ENCODE measurements at places on chromosomes 5 and 9. TPM values are rescaled to one million over a fixed set of nuclear protein-coding genes. Genes with fewer than 3 reads are reported as not detected.

The FAM221B gene
- total RNA-seq: not detected

The NNT gene
- 90.1 TPM for total RNA-seq

The IL4 gene
- not detected for total RNA-seq

The SLC36A2 gene
- not detected for total RNA-seq

The LEAP2 gene
- total RNA-seq: 0.33 TPM

The SLC1A1 gene
- total RNA-seq: 4.5 TPM

DNA sequence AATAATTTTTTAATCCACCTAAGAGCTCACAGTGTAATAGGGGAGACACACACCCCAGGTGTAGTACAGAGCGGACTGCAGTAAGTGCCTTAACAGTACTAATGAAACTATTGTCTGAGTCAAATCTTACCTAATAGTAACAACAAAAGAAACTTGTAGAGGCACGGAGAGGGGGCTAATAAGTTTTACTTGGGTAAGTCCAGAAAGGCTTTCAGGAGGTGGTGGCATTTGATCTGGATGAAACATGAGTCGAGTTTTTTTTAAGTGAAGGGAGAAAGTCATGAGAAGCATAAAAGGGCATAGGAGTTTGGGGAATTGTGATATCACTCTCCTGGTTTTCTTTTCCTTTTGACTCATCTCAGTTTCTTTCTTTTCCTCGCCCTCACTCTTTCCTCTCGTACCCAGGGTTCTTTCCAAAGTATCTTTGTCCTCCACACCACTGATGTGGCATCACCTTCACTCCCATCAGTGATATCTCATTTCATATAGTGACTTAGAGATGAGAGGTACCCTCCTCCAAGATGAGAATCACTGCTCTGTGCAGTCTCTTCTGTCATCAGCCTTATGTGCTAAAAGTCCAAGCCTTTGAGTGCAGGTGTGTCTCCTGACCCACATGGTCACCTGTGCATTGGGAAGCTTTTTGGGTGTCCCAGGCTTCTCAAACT lies 2.0 kb downstream of the CTNNA1 start:
- no peak for DNase-seq

GRCh38 chr5:37825334-37825915 lies 14.4 kb downstream of the GDNF start:
- DNase-seq: no peak

DNA sequence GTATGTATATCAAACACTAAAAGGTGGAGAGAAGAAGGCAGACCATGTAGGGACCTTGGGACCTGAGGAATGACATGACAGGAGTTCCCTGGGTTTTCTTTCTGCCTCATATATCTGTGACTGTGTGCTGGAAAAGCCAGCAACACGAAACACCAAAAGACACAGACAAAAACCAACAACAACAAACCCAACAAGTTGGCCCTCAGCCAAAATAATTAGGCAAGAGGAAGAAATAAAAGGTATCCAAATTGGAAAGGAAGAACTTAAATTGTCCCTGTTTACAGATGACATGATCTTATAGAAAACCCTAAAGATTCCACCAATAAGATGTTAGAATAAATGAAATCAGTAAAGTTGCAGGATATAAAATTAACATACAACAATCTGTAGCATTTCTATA lies 21.7 kb downstream of the ABO start:
- DNase-seq: no peak

- no peak for DNase-seq
Observed at GRCh38 chr5:180305481-180305880, 13.6 kb upstream of the MAPK9 start.

DNA sequence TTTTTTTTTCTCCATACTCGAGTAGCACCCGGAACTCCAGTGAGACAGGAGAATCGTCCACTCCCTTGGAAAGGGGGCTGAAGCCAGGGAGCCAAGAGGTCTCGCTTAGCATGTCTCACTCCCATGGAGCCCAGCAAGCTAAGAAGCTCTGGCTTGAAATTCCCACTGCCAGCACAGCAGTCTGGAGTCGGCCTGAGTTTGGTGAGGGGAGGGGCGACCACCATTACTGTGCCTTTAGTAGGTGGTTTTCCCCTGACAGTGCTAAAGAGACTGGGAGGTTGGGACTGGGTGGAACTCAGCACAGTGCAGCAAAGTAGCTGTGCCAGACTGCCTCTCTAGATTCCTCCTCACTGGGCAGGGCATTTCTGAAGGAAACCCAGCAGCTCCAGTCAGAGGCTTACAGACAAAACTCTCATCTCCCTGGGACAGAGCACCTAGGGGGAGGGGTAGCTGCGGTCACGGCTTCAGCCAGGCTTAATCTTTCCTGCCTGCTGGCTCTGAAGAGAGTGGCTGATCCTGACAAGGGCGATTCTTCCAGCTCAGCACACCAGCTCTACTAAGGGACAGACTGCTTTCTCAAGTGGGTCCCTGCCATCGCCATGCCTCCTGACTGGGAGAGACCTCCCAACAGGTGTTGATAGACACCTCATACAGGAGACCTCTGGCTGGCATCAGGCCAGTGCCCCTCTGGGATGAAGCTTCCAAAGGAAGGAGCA lies 414.5 kb upstream of the ZNF608 start:
- DNase-seq: peak; percentile 43

DNA sequence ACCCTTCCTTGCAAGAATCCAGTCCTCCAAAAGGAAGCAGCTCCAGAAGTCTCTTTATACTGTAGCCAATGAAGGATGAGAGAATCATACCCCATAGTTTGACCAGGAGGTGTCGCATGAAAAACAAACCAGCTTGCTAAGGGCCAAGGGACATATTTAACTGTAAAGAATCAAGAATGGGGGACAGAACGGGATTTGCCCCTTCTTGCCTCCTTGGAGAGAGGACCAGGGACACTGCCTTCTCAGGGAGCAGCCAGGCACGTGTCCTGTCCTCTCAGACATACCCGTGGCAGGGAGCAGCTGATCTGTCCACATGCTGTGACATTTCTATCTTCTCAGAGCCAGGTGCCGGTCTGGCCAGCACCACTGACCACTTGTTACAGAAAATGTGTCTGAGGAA lies 11.7 kb downstream of the PRUNE2 start:
- DNase-seq: no peak

DNA sequence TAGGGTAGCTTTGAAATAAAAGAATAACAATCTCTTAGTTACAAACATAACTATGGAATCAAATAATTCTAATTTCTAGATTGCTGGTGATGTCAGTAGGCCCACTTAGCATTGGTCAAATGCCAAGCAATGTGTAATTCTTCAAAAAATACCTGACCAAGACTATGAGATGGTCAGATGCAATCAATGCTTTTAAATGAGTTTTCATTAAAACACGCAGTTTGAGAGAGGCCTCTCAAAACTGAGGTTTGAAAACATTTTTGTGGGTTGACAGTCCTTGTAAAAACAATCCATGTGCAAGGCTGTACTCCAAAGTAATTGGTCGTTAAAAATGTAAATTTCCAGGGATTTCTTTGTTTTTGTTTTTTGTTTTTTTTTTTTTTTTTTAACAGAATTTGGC lies 1.2 kb upstream of the RLN2 start:
- no peak for DNase-seq

- DNase-seq: no peak
Observed at GRCh38 chr5:169074839-169075238, 226.1 kb downstream of the SLIT3 start.

DNA sequence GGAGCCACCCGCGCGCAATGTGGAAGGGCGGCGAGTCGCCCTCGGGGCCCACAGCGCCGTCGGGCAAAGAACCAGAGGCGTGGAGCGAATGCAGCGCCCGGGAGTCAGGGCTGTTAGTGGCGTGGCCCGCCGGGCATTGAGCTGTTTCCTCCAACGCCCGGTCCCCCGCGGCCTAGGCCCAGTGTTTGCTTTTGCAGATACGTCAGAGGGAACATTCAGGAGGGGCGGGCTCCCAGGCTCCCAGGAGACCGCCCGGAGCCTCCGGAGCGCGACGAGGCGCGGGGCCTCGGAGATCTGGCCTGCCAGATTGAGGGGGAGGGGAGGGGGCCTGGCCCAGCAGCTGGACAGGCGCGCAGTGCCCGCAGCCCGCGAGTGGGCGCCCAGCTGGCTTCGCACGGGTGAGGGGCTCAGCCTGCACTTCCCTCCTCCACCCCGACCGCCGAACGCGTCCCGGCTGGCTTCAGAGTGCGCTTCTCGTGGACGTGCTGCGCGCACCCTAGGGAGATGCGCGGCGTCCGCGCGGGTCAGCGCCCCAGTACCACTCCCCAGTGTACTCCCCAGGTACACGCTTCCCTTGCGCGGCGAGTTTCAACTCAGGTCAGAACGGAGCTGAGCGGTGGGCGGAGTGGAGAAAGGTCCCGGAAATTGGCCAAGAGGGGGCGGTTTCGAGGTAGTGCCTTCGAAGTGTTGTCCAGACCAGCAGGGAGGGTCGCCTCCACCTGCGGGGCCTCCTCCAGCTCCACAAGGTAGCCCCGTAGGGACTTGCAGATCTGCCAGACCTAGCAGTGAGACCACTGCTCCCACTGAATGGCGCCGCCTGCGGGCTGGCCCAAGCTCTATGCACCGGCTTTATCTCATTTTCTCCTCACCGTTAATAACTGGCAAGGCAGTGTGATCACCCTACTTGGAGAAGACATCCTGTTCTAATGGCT lies 130.4 kb downstream of the TMEM174 start:
- peak; percentile 36 for DNase-seq

- no peak for DNase-seq
Observed at GRCh38 chr5:75509546-75509945, 1.9 kb downstream of the CERT1 start.

DNA sequence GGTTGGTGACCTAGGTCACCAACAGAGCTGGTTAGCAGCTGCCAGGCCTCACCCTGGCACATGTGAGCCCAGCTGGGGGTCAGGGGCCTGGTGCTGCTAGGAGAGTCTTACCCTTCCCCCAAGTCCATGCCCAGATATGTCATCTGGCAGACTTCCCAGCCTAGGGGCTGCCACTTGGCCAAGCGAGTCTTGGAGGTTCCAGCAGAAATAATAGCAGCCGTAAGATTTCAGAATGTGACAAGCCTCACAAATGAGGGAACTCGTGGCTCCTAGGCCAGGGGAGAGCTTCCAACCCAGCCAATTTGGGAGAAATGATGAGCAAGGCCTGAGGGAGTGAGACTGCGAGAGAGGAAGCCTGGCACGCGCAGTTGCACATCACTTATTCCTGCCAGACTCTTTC lies 11.1 kb downstream of the URM1 start:
- no peak for DNase-seq

DNA sequence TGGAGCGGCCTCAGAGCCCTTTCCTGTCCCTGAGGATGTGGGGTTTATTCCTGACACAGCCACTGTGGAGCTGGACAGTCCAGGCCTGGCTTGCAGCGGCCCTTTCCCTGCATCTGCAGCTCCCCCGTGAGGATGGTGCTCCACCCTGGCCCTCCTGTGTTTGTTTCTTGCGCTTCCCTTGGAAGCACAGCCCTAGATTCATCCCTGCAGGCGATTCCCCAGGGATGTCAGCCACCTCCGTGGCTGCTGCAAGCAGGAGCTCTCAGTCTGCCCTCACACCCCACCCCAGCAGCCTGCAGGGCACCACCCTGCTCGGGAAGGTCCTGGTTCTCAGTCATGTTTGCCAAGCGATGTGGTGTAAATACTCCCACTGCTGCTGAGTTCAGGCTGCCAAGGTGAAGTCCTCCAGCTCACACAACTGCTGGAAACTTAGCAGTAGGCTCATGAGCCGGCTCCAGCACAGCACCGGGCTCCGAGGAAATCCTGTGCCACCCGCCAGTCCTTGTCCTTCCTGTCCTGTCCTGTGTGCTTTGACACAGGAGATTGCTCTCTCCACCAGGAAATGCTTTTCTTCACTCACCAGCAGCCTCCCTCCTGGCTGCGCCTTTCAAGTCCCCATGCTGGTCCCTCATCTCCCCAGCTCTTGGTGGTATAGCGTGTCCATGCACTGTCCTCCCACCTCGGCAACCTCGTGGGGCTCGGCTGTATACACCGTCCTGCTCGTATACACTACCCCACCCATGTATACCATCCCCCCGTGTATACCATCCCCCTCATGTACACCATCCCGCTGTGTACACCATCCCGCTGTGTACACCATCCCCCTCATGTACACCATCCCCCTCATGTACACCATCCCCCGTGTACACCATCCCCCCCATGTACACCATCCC lies 16.2 kb downstream of the ROPN1L start:
- no peak for DNase-seq

- DNase-seq: no peak
Observed at GRCh38 chr5:126864042-126864688, 87.2 kb downstream of the LMNB1 start.

DNA sequence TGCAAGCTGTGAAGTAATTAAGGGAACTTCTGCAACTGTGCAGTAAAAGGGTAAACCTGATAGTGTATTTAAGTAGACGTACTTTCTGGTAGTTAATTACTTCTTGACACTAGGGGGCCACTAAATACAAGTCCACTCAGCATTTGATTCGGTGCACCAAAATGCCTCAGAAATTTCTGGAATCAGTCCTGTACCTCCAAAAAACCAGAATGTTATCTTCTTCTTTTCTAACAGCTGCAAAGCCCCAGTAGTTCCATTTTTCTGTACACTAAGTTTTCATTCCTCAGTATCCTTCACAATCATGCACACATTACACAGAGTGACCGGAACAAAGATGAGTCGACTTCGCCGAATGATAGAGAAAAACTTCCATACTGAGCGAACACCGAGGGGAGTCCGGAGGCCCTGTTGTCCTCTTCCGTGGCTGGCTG lies 484 bp downstream of the GFM2 start:
- peak; percentile 73 for DNase-seq

DNA sequence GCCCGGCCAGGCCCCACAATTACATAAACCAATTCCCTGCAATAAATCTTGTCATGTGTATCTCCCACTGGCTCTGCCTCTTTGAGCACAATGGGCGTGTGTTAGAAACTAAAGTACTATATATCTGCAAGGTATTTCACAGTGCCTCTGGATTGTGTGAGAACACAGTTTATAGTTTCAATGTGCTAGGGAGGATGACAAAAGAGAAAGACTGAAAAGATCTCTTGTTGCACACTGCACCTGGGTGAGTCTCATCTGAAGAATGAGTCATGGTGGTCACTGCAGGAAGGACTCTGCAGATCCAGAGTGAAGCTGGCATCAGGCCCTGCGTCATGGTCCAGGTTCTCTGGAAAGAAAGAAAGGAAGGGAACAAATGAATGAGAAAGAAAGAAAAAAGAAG lies 20.7 kb upstream of the CTSV start:
- DNase-seq: no peak

Data from fibroblast of lung (primary cell).